ENCODE measurements at places on chromosomes 11 and 22.

DNA sequence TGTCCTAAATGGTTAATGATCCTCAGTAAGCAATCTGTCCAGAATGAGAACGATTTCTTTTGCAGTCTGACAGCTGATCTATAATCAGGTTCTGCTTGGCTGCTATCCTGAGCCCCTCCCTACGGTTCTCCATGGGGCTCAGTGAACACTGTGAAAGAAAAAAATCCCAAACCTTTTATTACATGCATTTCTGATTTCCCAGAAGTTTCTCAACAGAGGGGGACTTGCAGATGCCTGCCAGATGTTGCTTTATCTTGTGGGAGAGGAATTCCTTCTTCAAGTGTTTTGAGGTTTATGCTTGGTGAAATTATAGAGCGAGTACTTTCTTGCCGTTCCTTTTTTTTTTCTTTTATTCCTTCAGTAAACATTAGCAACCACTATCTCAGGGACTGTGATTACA is 531.9 kb upstream of the ISX start:
- DNase-seq: no peak

DNA sequence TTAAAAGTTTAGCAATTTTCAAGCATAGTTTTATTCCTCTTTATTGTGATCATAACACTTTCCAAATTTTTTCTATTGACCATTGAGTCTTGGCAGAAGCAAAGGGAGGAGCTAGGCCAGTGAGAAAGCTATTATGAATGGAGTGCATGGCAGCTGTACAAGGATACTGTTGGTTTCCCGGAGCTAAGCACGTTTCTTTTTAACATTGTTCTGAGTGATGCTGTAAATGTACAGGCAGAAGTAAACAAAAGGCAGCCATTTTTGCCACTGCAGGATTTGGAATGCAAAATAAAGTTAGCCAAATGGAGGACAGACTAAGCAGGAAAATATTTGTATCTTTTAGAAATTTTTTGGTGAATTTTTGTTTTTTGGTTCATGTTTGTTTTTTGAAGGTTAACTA is 16.2 kb downstream of the CBL start:
- peak; percentile 28 for DNase-seq

DNA sequence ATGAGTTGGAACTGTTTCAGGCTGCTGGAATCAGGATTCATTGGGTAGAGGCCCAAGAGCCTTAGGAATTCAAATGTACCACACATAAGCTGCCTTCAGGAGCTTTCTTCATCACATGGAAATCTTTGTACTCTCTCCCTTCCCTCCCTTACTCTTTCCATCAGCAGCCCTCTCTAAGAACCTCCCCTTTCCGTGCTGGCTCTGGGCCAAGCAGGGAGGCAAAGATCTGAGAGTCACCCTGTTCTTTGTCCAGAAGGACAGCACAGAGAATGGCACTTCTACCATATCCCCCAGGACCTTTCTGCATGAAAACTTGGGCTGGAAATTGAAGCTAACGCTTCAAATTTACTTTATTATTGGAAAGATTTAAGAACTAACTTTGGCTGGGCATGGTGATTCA is 20.7 kb upstream of the TPBGL start:
- no peak for DNase-seq

- no peak for DNase-seq
Measured at GRCh38 chr22:42763965-42764480, 43.4 kb upstream of the A4GALT start.

GRCh38 chr11:67033661-67034166 is 10.8 kb downstream of the SYT12 start:
- no peak for DNase-seq

DNA sequence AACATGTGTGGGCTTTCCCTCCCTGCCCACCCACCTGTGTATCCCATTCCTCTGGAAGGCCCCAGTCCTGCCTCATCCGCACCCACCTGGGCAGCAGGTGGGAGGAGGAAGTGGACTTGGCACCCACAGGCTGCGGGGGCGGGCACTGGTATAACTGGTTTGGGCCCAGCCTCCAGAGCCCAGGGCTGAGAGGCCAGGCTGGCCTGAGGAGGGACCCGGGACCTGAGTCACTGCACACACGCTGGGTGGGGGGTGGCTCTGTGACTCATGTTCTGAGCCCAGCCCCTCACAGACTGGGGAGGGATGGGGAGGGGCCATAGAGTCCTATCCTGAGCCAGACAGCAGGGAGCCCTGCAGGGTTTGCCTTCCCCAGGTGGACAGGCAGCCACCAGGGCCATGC is 16.7 kb downstream of the PHLDA2 start:
- peak; percentile 91 for DNase-seq

DNA sequence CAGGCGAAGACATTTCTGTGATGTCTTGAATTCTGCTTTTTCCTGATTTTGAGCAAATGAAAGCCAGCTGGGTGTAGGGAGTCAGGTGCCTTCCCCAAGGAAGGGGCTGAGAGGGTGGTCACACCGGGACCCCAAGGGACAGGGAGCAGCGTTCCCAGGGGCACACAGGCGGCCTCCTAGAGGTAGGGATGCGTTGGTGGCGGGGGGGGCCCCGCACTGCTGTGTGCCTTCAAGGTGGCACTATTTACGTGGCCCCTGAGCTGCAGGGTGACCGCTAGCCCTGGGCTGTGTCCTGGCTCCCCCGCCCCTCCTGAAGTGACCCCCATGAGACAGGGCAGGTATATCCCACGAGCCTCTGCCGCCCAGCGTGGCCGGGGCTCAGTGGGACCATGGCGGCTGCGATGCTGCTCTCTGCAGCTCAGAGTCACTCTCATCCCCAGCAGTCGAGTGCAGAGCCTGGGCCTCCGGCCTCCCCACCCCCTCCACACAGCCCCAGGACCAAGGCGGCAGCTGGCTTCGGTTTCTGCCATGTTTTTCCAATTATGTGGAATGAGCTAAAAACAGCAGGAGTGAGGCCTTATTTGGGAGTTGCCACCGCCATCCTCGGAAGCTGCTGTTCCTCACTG is 60.9 kb downstream of the LRP5 start:
- no peak for DNase-seq

DNA sequence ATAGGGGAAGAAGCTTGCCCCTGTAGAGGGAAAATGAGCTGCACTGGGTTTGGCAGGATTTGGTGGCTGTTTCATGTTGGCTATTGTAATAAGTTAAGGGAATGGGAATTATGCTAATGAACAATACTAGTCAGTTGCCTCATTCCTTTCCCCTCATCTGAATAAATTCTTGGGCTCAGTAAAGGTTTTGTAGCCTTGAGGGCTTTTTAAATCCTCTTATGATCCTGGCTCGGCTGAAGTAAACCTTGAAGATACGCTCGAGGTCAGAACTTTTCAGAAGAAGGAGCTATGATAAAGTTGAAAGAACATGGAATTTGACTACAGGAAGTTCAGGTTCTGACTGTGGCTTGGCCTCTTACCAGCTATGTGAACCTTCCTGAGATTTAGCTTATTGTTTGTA is 448.7 kb downstream of the RAB38 start:
- DNase-seq: no peak

GRCh38 chr11:128367573-128367972 is 219.8 kb downstream of the ETS1 start:
- DNase-seq: no peak

GRCh38 chr11:75199412-75199955 is 41.1 kb upstream of the TPBGL start:
- no peak for DNase-seq

DNA sequence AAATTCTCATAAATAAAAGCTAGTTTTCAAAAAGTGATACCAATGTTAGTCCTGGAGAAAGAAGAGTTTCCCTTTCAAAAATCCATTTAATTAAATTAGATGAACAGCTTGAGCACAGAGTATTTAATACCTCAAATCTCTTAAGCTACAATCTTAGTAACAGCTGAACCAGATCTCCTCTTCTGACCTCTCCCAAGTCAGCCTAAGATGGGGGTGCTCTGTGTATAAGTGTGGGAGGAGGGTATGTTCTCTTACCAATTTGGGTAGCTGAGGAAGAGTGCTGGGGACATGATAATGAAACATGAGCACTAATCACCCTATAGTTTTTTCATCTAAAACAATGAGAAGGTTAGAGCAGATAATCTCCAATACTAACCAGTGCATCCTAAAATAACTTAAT is 9.6 kb downstream of the TPH1 start:
- no peak for DNase-seq

- no peak for DNase-seq
Measured at GRCh38 chr22:37260155-37260795, 16.2 kb upstream of the RAC2 start.

GRCh38 chr11:126624506-126624905 is 269.0 kb downstream of the ST3GAL4 start:
- DNase-seq: no peak

DNA sequence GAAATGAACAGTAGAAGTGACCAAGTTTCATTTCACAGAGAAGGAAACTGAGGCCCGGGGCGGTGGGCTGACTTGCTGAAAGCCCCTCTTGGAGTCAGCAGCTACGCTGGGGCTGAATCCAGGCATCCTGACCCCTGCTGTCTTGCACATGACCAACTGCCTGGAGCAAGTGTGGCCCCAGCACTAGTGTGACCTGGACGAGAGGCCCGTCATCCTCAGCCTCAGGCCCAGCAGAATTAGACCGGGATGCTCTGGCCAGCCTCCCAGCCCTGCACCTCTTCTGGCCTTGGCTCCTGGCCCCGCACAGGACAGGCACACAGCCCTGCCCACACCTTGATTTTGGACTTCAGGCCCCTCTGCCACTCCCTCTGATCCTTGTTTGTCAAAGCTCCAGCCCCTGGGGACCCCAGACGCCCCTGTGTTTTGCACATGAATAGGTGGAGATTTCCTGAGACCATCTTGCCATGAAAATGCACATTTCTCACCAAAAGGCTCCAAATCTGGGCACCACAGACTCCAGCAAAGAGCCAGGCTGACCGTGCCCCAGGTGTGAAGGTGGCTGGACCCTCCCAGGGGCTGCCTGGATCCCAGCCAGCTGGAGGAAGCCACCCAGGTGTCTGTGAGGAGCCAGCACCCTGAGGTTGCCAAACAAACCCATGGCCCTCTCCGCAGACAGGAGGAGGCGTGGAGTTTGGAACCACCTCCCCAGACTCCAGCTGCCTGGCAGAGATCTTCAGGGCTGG is 24.9 kb downstream of the FGF4 start:
- no peak for DNase-seq

DNA sequence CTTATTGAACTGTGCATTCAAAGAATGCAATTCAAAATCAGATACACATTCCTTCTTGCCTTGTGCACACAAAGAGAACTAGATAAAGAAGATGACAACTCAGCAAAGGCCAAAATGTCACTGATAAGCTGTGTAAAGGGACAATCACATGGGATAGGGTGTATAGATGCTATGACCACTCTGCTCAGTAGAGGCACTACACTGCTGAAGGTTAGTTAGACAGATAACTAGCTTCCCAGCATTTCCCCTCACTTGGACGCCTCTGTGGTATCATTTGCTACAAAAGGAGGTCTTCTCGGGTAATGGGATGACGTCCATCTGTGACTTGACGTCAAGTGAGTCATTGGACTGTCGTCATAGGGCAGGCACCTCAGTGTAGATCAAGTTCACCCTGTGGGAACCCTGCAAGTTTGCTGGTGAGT is 424.9 kb upstream of the CCDC90B start:
- peak; percentile 7 for DNase-seq

GRCh38 chr11:64229090-64229743 is 1.1 kb upstream of the DNAJC4 start:
- DNase-seq: no peak

DNA sequence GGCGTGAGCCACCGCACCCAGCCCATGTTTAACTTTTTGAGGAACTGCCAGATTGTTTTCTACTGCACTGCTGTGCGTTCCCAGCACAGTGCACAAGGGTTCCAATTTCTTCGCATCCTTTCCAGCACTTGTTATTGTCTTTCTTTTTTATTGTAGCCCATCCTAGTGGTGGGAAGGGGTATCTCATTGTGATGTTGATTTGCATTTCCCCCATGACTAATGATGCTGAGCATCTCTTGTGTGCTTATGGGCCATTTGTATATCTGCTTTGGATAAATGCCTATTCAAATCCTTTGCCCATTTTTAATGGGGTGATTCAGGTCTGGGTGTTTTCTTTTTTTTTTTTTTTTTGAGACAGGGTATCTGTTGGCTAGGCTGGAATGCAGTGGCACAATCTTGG is 36.6 kb upstream of the SYT7 start:
- no peak for DNase-seq

- DNase-seq: no peak
Measured at GRCh38 chr11:27837895-27838563, 137.8 kb upstream of the BDNF start.

DNA sequence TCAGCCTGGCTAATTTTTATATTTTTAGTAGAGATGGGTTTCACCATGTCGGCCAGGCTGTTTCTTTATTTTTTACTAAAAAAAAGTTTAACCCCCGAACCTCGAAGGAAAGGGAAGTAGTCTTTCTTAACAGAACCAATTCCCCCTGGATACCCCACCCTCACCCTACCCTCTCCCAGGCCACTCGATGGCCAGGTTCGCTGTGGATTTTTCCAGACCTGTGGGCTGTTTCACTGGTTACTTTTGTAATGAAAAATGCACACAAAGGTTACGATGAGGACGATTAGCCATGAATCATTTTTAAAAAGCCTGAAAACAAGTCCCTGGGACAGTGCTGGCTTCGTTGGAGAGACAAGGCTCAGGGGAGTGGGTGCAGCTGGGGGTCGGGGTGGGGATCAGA is 2.5 kb downstream of the TSPO start:
- peak; percentile 68 for DNase-seq

DNA sequence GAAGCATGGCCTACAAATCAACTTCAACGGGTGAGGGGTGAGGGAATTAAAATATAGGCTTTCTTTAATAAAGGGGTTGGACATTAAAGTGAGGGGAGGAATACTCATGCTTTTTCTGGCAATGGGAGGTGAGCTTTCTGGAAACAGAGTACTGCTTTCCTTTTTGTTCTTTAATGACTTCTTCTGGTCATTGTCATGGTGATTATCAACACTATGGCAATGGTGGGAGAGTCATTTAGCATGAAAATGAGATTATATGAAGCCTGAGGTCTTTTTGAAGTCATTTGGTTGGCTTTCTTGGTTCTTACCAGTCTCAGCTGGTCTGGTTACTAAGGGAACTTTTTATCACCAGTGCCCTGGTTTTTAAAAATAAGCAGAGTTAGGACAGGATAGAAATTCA is 475.8 kb upstream of the LRRC4C start:
- no peak for DNase-seq

DNA sequence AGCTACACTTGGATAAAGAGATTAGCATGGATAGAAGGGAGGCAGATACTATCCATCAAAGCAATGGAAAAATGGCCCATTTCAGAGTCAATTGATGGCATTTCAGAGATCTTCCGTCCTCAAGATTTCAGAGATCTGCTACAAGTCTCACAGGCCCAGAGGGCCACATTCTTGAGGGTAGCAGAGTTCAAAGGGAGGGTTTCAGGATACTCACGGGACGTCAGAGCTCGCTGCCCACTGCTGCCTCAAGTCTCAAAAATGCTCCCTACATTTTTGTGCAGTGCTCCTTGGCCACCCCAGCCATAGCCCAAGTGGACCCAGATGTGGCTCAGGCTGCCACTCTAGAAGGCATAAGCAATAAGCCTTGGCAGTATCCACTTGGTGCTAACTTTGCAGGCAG is 24.9 kb downstream of the RTL6 start:
- DNase-seq: no peak

DNA sequence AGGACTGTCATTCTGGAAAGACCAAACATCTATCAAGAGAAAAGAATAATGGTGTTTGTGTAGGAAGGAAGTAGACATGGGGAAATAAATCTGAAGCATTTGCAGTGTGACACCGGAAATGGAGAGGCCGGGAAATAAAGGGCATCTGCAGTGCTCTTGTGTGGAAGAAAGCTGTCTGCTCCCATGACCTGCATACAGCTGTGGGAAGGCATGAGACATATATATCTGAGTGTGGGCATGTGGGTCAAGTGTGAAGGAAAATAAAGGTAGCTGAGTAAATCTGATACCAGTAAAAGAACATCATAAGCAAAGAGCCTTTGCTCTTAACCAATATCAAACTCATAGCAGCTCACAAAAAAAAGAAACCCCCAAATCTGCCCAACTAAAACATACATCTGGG is 72.1 kb upstream of the OR5AK2 start:
- no peak for DNase-seq
